CMK (cell line): ENCODE measurements at places on chromosomes 2 and 18.

- DNase-seq = no peak
These were observed 326.1 kb downstream of the PARD3B start for GRCh38 chr2:204871231-204871953.

GRCh38 chr18:9683418-9684396 is 24.4 kb upstream of the RAB31 start:
- no peak for DNase-seq

GRCh38 chr2:20488201-20488641 is 41.3 kb downstream of the RHOB start:
- DNase-seq = no peak

GRCh38 chr2:108587621-108588020 is 53.4 kb downstream of the LIMS1 start:
- no peak for DNase-seq

DNA sequence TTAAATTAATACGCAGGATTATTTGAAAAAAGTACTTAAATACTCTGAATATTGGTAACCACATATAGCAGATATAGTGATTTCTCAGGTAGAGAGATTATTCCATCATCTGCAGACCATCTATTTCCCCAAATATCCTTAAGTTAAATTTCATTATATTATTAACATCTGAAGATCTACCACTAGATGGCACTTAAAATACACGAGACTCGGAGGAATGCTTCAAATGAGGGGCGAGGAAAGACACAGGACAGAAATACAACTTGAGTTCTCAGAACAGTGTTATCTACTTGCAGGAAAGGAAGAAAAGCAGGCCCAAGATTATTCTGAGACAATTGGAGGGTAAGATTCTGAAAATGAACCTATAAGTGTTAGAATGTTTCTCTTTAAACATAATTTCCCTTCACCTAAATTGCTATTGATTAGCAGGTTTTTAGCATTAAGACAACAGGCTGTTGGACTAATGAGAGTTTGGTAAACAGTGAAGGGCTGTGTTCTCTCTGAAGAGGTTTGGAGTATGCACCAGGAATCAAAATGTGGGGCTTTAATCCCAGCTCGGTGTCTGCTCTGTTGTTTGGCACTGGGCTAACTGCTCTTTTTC is 76.9 kb upstream of the GCFC2 start:
- DNase-seq = no peak

DNA sequence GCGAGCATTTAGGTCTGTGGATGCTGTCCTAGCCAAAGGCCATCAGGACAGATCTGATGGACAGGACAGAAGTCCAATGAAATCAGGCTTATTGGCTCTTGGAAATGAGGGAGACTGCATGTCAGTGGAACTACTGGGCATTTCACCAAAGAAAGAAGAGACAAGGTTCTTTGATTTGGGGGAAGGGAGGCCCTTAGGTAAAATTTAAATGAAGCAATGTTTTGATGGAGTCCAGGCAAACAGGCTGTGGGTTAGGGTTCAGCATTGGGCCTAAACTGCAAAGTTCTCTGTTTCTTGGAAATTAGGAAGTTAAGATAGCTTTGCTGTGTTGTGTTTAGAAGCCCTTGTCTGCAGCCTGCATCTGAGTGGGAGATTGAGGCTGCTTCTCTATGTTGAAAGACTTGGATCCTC is 31.6 kb upstream of the RNF149 start:
- no peak for DNase-seq

DNA sequence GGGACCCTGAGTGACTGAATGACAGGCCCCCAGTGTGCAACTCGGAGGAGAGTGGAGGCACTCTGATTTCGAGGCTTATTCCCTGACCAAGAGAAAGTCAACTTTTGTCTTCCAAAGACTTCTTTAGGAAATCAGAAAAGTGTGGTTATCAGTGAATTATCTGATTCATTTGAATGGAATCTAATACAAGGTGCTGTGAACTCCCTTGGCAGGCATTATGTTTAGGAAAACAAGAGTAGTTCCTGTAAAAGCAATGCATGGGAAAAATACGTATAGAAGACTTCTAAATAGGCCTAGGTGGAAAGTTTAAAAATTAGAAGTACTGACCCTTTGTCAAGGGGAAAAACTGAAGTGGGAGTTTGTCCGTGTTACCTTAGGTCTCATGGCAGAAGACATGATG is 269.4 kb downstream of the GBX2 start:
- no peak for DNase-seq

DNA sequence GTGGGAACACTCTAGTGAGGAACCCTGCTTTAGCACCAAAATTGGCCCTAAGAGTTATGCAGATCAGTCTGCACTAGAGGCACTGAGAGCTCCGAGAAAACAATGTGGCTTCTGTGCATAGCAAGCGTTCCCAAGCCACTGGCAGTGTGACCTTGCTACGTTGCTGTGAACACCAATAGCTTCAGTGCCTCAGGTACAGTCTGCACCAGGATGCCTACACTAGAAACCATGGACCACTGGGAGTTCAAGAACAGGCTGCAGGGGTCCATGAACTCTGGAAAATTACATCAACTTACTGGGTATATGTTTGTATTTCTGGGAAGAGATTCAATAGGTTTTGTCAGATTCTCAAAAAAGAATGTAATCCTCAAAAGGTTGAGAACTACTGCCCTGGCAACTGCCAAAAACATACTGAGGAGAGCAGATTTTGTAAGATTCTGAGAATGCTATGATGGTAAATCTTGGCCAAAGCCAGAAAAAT is 18.3 kb upstream of the SP3 start:
- DNase-seq = no peak

DNA sequence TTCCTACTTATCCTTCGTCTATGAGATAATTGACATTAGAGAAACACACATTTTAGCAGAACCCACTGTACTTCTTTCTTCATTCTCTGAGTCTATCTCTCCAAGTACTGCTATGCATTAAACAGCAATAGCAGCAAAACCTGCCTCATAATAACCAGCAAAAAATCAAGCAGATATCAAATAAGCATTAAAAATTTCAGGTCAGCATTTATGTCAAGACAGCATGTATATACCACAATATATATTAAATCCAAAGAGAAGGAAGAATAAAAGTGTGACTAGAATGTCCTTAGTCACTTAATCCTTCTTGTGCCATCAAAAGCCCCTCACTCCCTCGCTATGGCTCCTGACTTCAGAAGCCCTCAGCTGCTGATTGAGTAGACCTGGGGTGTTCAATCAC is 131.3 kb downstream of the MGAT5 start:
- no peak for DNase-seq

GRCh38 chr18:10141559-10141958 is 227.7 kb downstream of the VAPA start:
- no peak for DNase-seq

DNA sequence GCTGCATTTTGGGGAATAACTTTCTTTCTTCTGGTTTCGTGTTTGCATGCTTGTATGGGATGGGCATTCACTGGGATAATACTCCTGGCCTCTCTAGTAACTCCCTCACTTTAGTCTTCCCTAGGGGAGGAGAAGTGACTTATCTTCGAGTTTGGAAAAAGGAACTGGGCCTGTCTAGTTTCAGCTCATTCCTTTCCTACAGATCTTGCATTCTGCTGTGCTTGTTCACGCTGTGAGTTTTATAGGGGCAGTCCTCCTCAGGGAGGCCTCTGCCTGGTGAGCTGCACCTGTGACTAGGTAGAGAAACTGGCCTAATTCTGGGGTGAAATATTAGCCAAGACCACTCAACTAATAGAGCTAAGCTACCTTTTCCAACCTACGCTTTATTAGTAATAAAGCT is 50.9 kb downstream of the PHLPP1 start:
- no peak for DNase-seq

- no peak for DNase-seq
These were observed 121.3 kb upstream of the DDX18 start for GRCh38 chr2:117693154-117693553.

GRCh38 chr2:223957092-223957851 is at the start of gene MRPL44:
MRPL44 (plus strand) TSS chr2:223957463; CDS start chr2:223957473, 10 bp downstream.
- DNase-seq = peak; percentile 74

- no peak for DNase-seq
These were observed 144.8 kb downstream of the FAM124B start for GRCh38 chr2:224257156-224257555.

GRCh38 chr18:25953111-25953510 is 137.3 kb downstream of the SS18 start:
- DNase-seq = no peak

- no peak for DNase-seq
These were observed 87.1 kb downstream of the ITGB1BP1 start for GRCh38 chr2:9336241-9336575.

DNA sequence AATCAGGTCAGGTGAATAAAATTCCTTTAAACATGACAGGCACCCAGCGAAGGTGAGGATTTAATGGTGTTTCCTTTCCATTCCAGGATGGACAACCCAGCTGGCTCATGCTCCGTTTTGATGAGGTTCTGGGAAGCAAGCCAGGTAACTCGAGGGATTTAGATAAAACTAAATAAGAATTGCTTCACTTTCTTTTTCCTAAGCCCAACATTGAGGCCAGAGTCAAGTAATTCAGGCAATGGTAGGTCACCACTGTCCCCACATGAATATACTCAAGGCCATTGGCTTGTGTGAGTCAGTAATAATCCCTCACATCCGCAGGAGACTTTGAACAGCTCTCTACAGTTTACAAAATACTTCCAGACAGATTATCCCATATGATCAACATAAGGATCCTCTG is 16.2 kb upstream of the LRATD1 start:
- DNase-seq = no peak

DNA sequence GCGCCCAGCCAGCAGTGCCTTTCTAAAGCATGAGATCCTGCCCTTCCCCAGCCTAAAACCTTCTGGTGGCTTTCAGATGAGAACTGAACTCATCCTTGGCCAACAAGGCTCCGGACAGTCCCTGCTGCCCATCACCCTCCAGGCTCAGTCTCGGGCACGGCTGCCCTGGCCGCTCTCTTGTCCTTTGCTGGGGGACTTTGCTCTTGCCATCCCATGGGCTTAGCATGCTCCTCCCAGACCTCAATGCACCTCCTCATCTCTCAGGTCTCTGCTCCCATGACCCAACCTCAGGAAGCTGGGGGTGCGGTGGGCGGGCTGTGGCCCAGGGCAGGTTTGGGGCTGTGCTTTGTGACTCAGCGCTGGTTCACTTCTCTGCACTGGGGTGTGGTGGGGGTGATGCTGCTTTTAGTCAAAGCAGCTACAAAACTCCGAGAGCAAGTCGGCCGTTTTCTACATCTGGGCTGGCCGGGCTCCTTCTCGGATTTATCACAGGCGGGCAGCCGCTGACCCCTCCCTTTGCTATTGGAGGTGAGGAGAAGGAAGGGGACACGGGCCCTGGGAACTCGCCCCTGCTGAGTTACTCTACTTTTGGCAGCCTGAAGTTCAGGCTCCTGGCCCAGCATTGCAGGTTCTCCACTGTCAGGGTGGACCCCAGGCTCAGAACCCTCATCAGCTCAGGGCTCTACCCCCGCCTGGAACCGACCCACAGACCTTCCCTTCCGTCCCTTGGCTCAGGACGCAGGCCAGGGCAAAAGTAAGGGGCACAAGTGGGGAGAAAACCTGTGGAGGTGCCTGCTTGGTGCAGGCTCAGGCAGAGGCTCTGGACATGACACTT is 90.6 kb upstream of the TAF1B start:
- no peak for DNase-seq

- no peak for DNase-seq
These were observed 23.2 kb upstream of the SLC20A1 start for GRCh38 chr2:112622528-112622849.

DNA sequence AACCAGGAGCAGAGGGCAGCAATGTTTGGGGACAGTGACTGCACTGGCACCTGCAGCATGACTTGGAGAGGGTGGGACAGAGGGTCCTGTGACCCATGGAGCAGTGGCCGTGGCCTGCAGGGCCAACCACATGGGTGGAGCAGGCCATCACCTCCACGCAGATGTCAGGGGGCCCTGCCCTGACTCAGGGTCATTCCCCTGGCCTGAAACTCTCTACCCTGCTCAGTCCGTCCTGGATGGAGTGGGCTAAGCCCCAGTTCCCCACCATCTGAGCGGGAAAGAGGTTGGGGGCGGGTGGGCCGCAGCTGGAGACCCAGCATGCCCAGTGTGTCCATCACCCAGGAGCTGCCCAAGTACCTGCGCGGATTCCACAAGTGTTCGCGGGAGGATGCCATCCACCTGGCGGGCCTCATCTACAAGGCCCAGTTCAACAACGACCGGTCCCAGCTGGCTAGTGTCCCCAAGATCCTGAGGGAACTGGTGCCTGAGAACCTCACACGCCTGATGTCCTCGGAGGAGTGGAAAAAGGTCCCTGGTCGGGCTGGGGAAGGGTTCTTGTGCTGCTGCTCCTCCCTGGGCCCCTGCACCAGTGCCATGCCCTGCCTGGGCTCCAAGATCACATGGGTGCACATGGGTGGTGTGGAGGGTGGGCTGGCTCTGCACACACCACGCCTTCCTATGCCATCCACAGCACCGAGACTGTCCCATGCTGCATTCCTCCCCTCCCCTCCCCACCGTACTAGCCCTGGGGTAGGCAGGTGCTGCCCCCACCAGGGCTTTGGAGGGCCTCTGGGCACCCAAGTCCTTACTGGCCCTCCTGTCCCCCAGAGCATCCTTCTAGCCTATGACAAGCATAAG is 10.3 kb upstream of the GPR17 start:
- DNase-seq = no peak

- no peak for DNase-seq
These were observed 484.3 kb upstream of the LRATD1 start for GRCh38 chr2:14148216-14148615.

- DNase-seq = no peak
These were observed 2.2 kb downstream of the INPP4A start for GRCh38 chr2:98446850-98447249.

DNA sequence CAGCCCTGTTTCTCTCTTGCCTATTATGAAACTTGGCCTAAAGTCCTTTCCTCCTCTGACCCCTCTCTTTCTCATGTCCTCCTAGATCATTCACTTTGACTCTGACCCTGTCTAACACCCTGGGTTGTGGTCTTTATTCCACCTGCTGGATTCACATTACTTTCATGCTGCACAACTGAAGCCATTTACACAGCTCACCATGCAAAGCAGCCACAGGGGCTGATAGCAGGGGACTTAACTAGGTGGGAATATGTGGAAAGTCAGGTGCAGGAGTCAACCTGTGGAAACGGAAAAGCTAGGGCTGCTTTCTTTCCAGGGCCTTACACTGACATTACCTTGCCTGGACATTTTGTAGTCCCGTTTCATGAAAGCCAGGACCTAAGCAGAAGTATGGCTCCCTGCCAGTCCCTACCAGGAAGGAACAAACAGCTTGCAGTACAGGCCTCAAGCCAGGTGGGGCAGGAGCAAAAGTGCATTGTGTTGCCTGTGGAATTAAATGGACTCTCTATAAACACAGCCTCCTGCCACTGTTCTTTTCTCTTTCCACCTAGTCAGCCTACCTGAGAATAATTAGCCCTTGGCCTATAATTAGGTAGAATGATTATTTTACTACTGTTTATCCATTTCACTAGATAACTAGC is 11.8 kb downstream of the MAPRE3 start:
- no peak for DNase-seq

DNA sequence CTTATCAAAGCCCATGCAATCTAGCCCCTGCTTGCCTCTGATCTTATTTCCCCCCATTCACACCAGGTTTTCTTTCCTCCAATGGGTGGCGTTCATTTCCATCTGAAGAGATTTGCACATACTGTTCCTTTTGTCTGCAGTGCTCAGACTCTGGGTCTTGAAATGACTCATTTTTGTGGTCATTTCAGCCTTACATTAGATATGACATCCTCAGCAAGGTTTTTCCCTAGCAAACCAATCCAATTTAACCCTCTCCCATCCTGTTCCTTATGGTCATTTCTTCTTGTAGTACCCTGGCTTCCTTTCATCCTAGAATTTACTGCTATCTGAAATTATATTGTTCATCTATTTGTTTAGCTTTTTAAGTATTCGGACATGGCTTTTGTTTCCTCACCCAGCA is 42.5 kb upstream of the SCN1A start:
- no peak for DNase-seq

- peak; percentile 69 for DNase-seq
These were observed 100.6 kb downstream of the CDK15 start for GRCh38 chr2:201906777-201907562.
